Left renal pelvis (tissue), 4 donors: ENCODE measurements at places on chromosomes 5 and 9. TPM values are rescaled to one million over a fixed set of nuclear protein-coding genes. Genes with fewer than 3 reads are reported as not detected.

- DNase-seq = no peak
Measured at GRCh38 chr9:110065532-110065931, 142.4 kb downstream of the C9orf152 start.

DNA sequence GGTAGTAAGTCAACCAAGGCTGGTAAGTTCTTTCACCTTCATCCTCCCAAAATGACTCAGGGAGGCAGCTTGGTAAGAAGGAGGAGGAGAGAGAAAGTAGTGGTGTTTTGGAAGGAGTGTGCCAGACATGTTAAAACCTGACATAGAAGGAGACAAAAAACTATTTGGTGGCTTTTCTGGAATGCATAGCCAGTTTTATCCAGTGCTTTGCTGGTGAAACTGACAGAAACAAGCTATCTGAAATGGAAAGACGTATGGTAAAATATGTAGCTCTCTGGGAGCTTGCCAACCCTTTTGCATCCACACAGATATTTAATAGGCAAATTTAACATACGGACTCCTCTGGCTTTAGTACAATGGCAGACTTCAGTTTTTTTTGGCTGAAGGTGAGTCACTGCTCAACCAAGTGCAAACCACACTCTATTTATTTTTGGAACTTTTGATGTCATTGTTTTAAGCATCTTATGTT, 45.4 kb downstream of the RAB14 start:
- no peak for DNase-seq

DNA sequence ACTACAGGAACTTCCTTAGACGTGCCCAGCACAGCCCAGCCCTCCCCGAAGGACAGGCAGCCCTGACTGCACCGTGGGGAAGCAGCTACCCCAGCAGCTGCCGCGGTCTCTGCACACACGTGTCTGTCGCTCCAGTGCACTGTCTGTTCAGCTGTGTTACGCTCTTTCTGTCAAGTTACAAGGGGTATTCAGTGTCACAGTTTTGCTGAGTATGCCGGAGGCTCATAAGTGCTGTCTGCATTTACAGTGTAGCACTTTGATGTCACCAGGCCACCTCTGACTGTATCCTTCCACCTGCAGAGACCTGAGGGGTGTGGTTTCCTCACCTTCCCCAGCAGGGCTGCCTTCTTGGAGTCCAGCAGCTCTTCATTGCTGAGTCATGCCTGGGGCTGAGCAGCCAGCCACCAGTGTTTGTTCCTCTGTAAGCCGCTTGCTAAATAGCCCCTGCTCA, 126.8 kb downstream of the EHMT1 start:
- DNase-seq = no peak

DNA sequence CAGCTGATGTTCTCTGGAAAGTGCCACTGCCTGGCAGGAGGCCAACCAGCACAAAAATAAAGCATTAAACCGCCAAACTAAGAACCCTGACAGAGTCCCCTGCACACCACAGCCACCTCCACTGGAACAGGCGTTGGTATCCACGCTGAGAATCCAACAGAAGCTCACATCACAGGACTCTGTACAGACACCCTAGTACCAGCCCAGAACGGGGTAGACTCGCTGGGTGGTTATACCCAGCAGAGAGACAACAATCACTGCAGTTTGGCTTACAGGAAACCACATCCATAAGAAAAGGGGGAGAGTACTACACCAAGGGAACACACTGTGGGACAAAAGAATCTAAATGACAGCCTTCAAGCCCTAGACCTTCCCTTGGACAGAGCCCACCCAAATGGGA, 15.0 kb upstream of the POU5F2 start:
- DNase-seq = no peak

DNA sequence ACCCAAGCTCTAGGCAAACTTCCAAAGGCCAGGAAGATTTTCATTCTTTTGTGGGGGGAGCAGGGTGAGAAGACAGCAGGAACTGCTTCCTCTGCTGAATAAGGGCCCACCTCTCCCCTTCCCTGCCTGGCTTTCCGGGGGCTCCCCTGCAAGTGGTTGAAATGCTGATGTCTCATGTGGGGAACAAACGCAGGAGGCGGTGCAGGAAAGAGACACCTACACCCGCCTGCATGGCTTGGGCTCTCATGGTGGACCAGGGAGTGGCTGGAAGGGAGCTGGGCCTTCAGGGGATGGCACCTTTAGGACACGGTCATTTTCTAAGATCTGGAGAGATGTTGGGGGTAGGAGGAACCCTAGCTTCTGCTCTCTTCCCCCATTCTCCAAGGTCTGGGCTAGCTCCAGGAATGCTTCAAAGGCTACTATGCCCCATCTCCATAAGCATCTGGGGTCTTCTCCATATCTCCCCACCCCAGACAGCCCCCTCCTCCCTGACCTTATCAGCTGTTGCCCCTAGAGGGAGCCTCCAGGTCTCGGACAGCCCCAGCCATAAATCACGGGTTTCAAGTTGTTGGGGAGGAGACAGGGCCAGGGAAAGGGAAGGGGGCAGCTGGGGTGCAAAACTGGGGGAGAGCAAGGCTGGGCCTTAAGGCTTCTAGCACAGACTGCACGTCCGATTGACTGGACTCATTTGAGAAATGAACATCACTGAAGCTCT, 76.6 kb downstream of the PSD2 start:
- no peak for DNase-seq

Gene GRIN3A
- 2.1 TPM for polyA plus RNA-seq

DNA sequence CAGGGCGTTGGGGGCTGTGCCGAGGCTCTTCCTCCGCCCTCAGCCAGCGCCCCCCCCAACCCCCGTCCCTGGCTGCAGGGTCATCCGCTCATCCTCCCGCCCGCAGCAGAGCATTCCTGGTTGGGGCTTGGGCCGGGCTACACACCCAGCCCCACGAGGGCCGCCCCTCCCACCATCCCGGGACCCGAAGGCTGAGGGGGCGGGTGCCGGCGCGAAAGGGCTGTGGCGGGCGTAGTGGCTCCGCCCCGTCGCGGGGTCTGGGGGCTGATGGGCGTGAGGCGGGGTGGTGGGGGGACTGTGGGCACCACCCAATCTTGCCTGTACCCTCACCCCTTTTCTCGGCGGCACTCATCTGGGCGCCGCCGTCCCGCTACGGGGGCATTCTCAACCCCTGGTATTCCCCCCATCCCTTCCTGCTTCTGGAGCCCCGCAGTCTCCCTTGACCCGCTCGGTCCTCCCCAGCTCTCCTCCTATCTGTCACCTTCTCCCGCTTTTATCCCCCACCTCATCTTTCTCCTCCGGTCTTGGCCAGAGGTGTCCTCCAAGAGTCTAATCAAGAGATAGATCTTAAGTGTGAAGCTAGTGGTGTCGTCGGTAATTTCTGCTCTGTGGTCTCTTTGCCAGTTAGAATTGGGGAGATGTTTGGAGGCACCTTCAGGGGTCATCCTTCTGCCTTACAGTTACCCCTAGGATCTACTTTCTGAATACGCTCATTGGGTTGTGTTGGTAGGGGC, 1.6 kb downstream of the FER start:
- DNase-seq = no peak

DNA sequence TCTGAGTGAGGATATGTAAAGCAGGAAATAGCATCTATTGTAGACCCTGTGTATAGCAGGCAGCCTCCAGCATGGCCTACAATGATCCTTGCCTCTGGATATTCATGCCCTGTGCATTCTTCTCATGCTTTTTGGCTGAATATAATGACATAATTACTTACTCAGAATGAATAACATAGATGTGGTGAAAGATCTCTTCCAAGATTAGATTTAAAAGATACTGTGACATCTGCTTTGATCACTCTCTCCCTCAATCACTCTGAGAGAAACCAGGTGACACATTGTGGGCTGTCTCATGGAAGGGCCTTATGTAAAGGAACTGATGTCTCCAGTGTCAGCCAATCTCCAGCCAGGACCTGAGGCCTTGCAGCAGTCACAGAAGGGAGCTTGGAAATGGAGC, 376.7 kb downstream of the DNAH5 start:
- DNase-seq = no peak
